NK-92 treated with Interleukin-12 subunit alpha and Interleukin-12 subunit beta, amount 100 ng/mL, for 24 hours (cell line): ENCODE measurements at places on chromosomes 5 and 9.

- DNase-seq: peak; percentile 91
These were observed at the start of the genes FAM114A2 and MFAP3 for GRCh38 chr5:154038707-154039457. TSS of gene FAM114A2 (minus strand) at chr5:154038910. CDS start at chr5:154034953, 3,957 bp downstream. TSS of gene MFAP3 (plus strand) at chr5:154038967. CDS start at chr5:154049723, 10,756 bp downstream.

- no peak for DNase-seq
These were observed 7.7 kb downstream of the RGS7BP start for GRCh38 chr5:64513492-64513891.

DNA sequence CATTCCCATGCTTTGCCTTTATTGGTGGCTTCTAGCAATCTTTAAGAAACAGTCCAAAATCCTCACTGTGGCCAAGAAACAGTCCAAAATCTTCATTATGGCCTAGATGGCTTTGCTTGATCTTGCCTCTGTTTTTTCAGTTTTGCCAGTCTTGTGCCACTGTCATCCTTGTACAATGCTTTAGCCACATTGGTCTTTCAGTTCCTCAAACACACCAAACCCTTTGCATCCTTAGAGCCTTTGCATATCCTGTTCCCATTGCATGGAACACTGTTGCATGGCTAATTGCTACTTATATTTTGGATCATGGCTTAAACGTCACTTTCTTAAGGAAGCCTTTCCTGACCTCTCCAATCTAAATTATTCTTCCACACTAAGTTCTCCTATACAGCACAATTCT, 22.1 kb downstream of the MRRF start:
- no peak for DNase-seq

GRCh38 chr9:74078647-74079046, 418.5 kb upstream of the RORB start:
- no peak for DNase-seq

DNA sequence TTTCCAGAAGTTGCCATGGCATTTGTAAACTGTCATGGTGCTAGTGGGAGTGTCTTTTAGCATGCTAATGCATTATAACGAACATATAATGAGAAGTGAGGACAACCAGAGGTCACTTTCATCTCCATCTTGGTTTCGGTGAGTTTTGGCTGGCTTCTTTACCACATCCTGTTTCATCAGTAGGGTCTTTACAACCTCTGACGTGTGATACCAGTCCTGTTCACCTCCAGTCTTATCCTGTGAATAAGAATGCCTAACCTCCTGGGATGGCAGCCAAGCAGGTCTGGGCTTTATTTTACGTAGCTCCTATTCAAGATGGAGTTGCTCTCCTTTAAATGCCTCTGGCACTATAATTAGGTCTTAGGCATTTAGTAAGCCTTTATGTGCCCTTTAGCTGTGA, 20.4 kb upstream of the RFK start:
- no peak for DNase-seq

GRCh38 chr5:135481387-135481786, 29.2 kb upstream of the TIFAB start:
- no peak for DNase-seq

DNA sequence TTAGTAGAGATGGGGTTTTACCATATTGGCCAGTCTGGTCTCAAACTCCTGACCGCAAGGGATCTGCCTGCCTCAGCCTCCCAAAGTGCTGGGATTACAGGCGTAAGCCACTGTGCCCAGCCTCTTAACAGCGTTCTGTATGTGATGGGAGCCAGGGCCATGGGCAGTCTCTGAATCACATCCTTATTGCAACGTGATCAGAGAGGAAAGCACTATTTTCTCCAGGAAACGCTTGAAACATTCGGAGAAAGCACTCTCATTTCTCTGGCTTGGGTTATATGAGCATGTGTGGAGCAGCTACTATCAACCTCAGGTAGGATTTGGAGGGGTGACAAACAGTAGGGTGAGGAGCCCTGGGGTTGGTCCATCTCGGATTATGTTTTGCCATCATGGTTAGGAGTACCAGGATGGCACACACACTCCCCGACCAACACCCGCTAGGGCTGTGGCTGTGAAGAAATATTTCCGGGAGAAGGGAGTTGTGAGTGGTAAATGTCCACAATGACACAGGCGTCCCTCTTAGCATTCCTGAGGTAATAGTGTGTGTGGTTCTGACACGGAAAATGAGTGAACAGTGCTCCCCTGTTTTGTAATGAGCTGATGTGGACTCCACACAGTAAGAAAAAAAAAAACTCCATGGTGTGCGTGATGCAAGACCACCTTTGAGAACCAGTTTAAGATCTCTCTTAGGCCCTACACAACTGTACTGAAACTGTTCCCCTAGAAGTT, 406.2 kb upstream of the ZNF608 start:
- DNase-seq: no peak

DNA sequence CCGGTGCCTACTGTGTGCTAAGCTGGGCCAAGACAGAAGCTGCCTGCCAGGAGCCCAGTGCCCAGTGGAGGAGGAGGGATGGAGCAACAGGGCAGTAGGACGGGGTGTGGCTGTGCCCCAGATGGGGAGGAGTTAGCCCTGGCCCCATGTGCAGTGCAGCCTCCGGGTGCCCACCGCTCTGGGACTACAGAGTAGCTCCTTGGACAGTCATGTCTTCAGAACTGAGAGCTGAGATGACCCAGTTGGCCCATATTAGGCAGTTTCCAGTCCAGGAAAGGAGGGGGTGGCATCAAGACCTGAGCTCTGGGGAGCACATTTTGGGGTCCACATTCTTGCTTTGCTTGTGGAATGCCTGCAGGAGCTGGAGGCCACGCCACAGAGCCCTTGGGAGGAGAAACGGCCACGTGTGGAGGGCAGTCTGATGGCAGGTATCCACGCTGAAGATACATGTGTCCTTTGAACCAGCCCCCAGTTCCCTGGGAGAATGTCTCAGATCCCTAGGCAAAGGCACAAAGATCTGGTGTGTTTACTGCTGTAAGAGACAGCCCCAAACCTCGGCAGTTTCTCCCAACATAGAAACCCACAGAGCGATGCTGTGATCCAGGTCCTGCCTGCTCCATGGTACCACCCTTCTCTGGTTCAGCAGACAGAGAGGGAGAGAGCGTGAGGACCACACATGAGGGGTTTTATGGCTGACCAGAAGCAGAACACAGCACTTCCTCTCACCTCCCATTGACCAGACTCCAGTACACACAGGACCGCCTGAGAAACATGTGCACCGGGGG, 46.8 kb upstream of the FCN1 start:
- DNase-seq: no peak

DNA sequence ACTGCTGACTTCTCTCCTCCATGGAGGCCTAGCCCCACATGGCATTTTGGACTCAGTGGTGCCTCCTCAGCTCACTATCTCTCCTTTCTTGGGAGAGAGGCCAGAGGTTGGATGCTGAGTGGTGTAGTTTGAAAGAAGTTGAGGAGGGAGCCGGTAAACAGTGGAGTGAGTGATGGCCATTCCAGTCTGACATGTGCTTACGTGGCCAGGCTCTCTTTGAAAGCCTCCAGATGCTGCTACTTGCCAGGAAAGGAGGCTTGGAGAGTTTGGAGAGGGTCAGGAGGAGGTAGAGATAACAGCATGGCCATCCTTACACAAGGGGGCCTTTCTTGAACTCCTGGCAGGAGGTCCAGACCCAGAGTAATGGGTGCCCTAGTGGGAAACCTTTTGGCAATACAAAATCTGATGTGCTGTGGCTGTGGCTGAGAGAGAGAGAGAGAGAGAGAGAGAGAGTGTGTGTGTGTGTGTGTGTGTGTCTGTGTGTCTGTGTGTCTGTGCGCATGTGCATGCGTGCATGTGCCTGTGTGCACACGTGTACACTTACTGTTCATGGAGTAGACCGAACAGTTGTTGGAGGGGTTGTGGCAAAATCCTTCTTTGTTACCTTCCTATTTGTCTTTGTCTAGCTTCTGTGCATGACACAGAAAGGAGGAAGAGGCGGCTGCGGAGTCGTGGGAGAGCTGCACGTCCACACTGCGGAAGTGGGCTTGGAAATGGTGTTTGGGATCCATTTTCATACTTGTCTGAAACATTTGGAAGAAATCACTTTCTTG, 37.8 kb downstream of the RALGPS1 start:
- no peak for DNase-seq

DNA sequence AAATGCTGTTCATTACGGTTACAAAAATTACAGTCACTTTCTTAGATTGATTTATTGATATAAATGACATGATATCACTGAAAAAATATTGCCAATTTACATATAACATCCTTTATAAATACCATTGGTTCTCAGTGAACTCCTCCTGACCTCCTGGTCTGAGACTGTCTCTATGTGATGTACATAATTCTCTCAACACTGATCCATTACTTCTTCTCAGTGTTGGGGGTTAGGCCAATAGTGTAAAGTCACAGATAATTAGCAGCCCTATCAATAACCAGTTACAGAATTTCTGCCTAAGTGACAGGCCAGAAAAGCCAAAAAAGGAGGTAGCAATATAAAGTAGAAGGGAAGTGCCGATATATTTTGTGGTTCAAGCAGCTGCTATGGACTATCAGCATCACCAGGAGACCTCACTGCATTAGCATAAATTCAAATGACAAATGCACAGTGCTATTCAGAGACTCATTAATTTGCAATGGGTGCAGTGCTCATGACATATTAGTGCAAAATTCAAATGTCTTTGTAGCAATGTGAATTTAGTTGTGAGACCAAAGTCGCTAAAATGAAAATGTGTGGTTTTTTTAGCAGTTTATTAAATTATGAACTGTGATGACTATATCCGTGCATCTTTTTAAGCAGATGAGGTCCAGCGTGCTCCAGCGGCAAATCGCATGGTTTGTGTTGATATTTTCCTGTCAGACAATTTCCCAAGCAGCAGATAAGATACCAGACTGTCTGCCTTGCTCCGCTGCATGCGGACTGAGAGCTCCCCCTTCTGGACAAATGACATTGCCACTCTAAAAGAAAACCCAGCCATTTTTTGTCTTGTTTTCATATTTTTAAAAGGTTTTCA, 144.6 kb downstream of the CETN3 start:
- peak; percentile 10 for DNase-seq

- DNase-seq: no peak
These were observed 113.6 kb downstream of the EFNA5 start for GRCh38 chr5:107557051-107557658.

DNA sequence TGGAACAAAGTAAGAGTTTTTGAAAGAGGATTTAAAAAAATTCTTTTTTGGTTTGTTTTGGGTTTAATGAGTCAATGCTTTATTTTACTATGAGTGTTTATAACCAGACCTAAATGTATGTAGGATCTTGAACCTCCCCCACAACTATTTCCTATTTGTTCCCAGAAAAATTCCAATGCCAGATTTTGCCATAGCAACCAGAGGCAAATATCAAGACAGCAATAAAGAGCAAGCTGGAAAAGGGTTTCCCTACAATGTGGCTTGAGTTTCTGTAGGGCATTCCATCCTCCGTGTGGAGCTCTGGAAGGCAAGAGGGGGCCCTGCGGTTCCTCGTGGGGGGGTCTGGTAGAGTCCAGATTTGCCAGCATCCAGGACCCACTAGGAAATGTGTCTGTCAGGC, 27.8 kb upstream of the GDNF start:
- no peak for DNase-seq

DNA sequence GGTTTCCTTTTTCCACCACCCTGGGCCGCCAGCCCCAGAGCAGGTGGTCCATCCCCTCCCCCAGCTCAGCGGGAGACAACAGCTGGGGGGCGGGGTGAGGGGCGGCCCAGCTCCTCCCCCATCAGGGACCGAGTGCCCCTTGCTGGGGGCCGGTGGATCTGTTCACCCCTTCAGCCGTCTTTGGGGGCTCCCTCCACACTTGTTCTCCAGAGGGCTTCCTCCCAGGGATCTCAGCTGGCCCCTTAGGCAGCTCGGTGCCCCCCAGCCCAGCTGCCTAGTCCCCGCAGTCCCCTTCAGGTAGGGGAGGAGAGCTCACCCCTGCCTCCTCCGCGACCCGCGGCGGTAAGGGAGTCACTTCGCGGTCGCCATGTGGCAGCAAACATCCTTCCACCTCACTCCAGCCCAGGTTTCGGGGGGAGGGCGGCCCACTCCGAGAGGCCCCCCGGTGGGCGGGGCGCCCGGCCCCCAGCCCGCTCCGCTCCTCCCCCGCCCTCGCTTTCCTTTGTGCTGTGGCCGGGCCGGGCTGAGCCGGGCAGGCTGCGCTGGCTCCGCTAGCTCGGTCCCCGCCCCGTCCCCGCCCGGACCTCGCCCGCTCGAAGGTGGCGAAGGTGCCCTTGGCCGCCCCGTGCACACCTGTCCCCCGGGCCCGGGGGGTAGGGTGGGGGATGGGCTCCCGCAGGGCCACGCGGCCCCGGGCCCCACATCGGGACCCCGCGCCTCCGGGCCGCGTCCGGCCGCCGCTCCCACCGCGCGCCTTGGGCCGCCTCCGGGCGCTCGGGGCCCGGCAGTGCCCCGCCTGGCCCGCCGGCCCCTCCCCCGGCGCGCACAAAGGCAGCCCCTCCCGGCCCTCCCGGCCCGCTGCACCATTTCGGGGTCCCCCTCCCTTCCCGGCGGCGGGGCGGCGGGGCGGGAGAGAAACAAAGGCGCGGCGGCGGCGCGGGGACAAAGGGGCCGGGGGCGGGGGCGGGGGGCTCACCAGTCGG, 683 bp downstream of the DBN1 start:
- no peak for DNase-seq

GRCh38 chr5:7686794-7687193, 164.1 kb downstream of the CFAP90 start:
- no peak for DNase-seq

DNA sequence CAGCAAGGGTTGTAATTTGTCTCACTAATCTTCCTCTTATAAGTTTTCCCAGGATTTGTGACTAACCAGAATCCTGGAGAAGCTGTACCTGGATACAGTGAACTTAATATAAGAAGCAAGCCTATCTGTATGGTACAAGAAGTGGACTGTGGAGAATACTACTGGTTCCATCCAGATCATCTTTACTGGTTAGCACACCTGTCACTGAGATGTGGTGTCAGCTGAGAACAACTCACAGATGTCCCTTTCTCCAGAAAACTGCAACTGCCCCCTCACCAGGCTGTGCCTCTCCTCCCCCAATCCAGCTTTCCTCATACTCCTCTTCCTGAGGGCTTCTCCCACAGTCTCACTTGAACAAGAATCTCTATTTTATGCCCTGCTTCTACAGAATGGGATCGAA, 4.9 kb downstream of the FBXO10 start:
- DNase-seq: no peak

DNA sequence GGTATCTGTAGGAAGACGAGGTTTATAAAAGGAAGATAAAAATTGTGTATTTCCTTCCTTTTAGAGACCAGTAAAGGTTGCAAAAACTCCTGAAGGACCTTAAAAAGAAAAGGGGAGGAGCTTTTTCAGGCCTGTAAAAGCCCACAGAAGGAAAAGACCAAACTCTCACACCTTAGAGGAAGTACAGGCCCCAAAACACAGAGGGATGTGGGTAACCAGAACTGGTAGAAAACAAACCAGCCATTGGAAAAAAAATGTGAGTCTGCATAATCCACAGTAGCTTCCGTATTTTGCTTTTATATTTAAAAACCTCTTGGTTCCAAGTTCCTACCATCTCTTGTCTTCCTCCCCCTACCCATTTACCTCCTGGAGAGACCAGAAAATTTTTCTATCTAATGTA, 8.5 kb downstream of the GIN1 start:
- no peak for DNase-seq
